Naive thymus-derived CD8-positive, alpha-beta T cell (primary cell): ENCODE measurements at places on chromosomes 2 and 18. TPM values are rescaled to one million over a fixed set of nuclear protein-coding genes. Genes with fewer than 3 reads are reported as not detected.

Gene SPATA3
- not detected for polyA plus RNA-seq

Gene NMUR1
- polyA plus RNA-seq, result 3.7 TPM

Gene SLC8A1
- polyA plus RNA-seq, result not detected

Gene RUFY4
- polyA plus RNA-seq, result not detected

Gene CHST10
- polyA plus RNA-seq, result 8.2 TPM

Gene TNFRSF11A
- not detected for polyA plus RNA-seq

Gene ZNF804A
- not detected for polyA plus RNA-seq

Gene UNC80
- not detected for polyA plus RNA-seq

Gene SH3BP4
- polyA plus RNA-seq, result not detected

Gene TPO
- not detected for polyA plus RNA-seq

Gene KYNU
- not detected for polyA plus RNA-seq

Gene TET3
- 0.61 TPM for polyA plus RNA-seq

Gene ADGRF3
- 0.13 TPM for polyA plus RNA-seq

Gene ONECUT2
- not detected for polyA plus RNA-seq

Gene SERPINB4
- polyA plus RNA-seq, result not detected

Gene DCC
- polyA plus RNA-seq, result not detected

Gene AQP12A
- not detected for polyA plus RNA-seq

Gene ZCCHC2
- polyA plus RNA-seq, result 2.6 TPM

Gene CBLN2
- polyA plus RNA-seq, result not detected

Gene SP140
- polyA plus RNA-seq, result 14.8 TPM

Gene HAUS1
- 46.0 TPM for polyA plus RNA-seq

Gene ATG16L1
- 19.3 TPM for polyA plus RNA-seq

Gene GREB1
- polyA plus RNA-seq, result 0.13 TPM

Gene CRYGC
- polyA plus RNA-seq, result not detected

Gene CNRIP1
- polyA plus RNA-seq, result not detected

Gene D2HGDH
- polyA plus RNA-seq, result 1.5 TPM

Gene PPP1CB
- polyA plus RNA-seq, result 63.1 TPM
